ENCODE measurements at places on chromosomes 6 and 20.

GRCh38 chr6:37134396-37135191, 35.4 kb upstream of the PIM1 start:
- peak; percentile 26 for DNase-seq

GRCh38 chr6:34243901-34244884, 4.6 kb downstream of the SMIM29 start:
- DNase-seq: peak; percentile 43

- DNase-seq: peak; percentile 65
Measured at GRCh38 chr20:21714297-21715192, 9.1 kb downstream of the PAX1 start.

- DNase-seq: no peak
Measured at GRCh38 chr6:16849280-16849987, 88.2 kb upstream of the ATXN1 start.

GRCh38 chr6:441126-441920, 49.8 kb downstream of the IRF4 start:
- no peak for DNase-seq

GRCh38 chr6:70150521-70150920, 152.4 kb downstream of the COL9A1 start:
- no peak for DNase-seq

DNA sequence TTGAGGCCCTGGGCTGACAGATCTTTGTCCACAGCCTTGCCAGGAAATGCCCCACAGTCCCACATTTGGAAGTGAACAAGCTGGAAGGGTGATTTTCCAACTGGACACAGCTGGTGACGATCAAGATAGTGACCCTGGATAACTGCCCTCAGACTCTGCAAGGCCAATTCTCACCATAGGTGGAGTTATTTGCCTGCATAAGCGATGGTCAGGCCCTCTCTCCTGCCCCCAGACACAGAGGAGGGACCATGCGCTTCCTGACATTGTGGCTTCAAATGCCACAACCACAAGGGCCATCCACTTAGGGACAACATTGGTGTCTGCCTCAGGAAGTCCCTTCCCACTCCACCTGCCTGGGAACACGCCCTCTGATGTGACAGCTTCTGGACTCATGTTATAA, 96.0 kb downstream of the JPH2 start:
- DNase-seq: no peak

DNA sequence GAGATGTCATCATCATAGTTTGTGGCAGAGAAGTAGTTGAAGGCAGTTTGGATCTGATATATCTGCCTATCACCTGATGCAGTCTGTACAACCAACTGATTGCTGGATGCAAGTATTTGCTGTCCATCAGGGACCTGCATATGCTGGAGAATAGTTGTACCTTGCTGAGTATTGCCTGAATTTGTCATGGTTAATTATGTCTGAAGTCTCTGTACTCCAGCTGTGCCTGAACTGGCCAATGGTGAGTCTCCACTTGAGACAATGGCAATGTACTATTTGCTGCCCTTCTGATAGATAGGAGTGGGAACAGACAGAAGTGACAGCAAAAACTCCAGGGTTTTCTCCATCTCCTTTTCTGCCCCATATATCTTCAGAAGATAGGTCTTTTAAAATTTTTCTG, 531.5 kb downstream of the EPHA7 start:
- DNase-seq: no peak

- no peak for DNase-seq
Measured at GRCh38 chr20:63754008-63754407, 14.4 kb downstream of the SLC2A4RG start.

DNA sequence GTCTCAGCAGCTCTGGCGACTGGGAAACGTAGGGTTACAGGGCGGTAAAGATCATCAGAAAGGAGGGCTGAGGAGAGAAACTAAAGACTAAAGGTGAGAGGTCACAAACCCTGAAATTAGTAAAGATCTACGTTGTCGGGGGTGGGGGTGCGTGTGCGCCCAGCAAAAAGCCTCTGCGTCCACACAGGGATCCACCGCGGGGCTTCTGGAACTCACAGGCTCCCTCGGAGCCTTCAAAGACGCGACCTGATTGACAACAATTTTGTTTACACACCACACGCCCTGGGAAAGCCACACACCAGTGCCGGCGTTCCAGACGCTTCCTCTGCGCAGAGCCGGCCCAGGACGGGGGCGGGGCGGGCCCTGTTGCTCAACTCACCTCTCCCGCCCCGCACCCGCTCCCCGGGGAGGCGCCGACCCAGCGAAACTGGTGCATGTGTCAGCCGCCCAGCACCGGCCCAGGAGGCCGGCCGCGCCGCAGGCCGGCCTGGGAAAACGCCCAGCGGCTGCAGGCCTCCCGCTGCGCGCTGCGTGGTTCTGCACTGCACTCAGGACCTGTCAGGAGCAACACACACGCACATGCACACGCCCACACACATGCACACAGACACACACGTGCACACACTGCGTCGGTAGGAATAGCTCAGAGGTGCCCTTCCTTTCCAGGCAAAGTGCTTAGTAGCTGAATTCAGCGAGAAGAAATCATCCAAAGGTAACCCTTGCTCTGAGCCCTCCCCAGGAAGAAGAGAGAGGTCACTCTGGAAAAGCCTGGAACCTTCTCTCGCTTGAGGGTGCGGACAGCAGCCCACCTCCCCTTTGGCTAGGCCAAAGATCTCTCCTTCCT, 57.2 kb upstream of the ARID1B start:
- DNase-seq: peak; percentile 21

DNA sequence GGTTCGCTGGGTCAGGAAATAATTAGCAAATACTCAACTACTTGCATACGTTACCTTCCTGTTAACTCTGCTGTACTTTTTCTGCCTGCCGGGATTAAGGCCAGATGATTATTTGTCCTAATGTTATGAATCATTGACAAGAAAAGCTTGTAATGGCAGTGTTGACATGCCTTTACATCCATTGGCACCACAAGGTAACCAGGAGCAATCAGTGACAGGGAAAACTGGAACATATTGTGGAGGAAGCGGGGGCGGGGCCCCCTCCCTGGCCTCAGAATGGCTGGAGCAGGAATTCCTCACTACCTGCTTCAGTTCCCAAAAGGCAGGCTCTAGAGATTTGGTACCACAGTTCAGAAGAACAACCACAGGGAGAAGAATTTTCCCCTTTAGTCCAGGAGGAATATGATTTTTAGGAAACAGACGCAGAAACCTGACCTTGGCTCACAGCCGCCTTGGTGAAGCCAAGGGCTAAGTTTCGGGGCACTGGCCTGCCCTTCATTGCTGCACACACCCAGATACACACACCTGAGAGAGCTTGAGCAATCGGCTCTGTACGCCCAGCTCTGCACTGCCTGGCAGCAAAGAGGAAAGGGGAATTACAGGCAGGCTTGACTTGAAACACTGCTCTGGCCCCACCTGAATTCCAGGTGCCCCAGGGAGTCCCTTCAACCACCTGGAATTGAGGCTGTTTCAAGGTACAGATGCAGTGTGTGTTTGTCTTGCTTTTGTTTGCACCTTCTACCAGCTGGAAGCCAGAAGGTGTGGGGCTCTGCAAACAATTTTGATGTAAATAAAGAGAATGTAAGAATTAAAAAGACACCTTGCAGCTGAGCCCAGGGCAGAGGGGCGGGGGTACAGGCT, 89.8 kb downstream of the MYB start:
- DNase-seq: peak; percentile 72

DNA sequence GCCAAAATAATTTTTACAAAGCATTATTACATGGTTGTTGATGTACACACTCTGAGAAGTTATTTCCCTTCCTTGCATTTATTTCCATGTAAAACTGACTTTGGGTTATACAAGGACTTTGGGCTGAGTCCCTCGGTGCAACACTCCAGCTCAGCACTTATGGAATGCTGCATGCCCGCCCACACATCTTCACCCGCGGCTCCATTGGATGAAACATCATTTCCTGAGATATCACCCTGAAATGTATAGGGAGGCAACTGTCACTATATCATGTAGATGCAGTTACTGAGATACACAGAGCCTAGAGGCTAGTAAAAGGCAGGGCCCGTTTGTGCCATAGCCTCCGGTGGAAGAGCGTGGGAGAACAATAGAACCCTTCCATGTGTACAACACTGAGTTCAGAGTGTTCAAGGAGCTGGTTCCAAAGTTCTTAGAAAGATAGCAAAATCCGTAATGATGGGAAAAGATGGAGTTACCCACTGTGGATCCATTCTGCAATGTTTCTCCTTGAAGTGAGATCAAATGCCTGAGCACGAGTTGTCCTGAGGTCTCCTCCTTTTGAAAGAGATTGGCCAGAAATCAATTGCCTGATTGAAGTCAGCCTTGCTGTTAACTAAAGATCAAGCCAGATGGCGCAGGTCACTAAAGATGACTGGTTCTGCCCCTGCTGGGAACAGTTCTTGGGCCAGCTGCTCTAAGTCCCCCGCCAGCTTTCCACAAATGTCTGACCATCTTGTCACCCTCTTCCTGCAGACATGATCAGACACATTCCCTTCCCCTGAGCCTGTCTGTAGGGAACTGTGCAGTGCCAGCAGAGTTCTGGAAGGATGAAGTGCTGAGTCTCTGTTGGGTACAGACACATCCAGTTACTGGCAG, 100.9 kb upstream of the IYD start:
- no peak for DNase-seq

- no peak for DNase-seq
Measured at GRCh38 chr6:159328052-159328451, 158.9 kb downstream of the FNDC1 start.

GRCh38 chr20:48875914-48876240, 45.6 kb upstream of the ARFGEF2 start:
- no peak for DNase-seq

DNA sequence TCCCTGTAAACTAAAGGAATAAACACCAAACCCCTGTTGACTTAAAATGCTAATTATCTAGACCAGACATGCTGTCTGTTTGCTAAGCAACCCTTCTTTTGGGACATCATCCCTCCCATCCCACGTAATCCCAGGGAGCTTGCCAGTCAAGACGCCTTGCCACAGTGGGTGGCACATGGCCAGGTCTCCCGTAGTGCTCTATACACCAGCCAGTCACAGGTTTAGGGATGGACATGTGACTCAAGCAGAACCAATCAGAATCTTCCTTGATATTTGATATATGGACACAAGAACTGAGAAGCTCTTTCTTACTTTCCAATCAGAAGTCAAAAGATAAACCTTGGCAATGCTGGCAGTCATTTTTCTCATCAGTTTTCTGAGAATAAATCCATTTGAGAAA, 60.0 kb downstream of the CNKSR3 start:
- DNase-seq: no peak

DNA sequence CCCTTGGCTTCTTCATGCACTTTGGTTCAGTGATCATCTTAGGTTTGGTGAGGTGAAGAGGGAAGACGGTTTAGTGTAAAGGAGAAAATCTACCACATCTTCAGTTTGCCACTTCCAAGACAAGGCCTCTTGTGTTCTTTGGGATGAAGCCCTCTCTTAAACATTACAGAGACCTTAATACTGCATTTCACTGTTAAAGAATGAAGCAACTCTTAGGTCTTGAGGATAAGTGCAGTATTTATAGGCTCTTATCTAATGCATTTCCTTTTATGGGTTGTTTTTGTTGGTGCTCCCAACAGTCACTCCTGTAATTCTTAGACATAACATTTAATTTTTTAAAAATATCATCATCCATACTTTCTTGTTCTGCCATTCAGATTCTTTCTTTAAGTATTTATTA, 139.9 kb upstream of the LAMP5 start:
- DNase-seq: no peak

DNA sequence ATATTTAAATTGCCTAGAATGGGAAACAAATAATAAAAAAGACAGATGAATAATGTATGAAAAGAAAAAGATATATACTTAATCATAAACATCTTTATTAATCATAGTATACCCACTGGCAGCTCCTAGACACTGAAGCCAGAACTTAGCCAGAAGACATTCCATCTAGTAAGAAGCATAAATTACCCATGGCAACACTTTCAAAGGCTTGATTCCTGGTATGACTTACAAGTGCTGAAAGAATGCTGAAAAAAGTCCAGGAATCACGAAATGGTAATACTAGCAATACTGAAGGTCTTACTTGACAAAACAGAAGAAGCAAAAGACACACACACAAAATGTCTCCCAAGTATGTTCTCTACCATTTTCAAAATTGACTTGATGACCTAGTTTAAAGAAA, 38.0 kb downstream of the RWDD2A start:
- DNase-seq: no peak

DNA sequence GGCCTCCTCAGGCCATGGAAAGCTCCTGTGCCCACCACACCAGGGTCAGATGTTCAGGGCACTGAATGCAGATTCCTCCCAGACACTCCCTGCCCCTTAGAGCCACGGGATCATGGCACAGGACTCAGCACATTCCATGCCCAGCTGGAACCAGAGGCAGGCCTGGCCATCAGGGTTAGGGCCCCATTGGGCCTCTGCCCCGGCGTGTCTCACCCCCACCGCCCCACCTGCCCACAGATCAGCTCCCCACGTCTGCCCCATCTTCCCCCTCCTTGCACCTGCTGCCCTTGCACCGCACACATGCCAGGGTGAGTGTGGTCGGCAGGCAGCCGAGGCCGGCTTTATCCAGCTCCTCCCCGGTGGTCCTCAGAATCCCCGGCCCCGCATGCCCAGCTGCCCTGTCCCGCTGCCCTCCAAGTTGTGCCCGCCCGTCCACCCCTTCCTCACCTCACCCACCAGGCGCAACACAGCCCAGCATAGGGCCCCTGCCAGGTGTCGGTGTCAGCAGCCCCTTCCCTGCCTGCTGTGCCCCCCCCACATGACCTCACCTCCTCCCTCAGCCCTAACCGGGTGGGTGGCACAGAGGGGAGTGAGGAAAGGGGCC, 2.2 kb upstream of the SRMS start:
- DNase-seq: no peak

GRCh38 chr6:70967049-70967448, 10.2 kb upstream of the B3GAT2 start:
- no peak for DNase-seq

- no peak for DNase-seq
Measured at GRCh38 chr6:167712731-167713475, 113.8 kb upstream of the AFDN start.

DNA sequence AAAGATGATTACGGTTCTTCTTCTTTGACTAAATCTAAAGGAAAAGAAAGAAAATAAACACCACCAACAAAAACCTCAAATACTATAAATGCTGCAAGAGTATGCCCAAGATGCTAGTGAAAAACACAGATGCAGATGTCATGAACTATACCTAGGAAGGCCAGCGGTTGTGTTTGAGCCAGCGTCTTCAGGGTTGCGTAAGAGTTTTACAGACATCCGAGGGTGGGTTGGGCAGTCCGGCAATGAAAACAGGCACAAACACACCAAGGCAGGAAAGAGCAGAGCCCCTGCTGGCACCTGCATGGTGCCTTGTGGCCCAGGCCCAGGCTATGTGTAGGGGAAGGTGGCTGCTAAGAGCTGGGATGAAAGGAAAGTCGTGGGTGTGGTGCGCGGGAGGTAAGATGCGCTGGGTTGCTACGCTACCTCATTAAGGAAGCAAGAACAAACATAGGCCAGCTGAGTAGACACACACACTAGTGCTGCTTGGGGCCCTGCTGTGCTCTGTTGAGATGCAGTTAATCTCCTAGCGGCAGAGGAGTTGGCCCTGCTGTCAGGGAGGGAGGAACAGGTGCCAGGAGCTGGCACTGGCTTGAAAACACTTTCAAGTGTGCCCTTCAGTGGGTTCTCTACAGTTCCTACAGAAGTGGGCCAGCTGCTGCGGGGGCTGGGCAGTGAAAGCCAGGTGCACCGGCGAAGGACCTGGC, 170.2 kb upstream of the PLN start:
- DNase-seq: peak; percentile 42
